ENCODE measurements at places on chromosomes 3 and 15.

DNA sequence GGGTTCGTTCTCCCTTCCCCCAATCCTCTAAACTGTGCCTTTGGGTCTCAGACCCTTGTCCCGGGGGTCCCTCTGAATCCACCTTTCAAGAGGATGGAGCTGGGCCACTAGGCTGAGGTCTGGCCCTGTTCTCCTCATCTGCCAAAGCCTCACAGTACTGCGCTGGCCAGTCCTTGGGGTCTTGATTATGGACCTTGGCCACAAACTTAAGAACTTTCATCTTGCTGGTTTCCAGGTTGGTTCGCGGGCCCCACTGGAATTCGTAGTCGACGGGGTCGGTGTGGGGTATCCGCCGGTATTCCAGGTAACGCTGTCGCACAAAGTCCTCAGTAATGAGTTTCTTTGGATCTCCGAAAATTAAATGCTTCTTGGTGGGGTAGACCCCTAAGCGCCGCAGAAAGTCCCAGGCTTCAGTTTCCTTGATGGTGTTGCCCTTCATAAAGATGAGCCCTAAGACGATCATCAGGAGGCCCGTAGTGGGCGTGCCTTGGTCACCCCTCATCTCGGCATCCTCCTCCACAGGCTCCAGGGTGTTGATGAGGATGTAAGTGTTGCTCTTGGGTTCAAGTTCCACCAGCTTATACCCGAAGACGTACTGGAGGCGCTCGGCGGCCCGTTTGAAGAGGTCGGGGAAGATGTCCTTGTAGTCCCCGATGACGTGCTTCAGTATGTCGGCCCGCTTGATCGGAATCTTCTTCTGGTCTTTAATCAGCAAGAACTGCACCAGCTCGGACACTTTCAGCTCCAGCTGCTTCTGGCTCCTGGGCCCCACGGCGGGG lies 727 bp downstream of the NSMCE3 start:
- DNase-seq, result peak; percentile 70

DNA sequence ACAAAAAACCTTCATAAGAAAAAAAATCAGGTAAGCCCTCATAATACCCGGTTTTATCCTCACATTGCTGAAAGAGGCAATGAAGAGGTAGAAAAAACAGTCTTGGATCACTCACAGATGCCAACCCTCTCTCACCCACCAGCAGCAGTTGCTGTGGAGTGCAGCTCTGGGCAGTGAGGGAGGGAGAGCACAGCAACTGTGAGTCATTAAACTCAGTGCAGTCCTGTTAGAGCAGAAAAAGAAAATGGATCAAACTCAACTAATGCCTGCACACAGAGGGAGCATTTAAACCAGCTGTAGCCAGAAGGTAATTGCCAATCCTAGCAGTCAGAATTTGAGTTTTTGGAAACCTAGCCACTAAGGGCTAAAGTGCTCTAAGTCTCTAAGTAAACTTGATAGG lies 1050.6 kb upstream of the ALCAM start:
- DNase-seq, result no peak

GRCh38 chr15:69390575-69390974 lies 23.6 kb upstream of the KIF23 start:
- no peak for DNase-seq

DNA sequence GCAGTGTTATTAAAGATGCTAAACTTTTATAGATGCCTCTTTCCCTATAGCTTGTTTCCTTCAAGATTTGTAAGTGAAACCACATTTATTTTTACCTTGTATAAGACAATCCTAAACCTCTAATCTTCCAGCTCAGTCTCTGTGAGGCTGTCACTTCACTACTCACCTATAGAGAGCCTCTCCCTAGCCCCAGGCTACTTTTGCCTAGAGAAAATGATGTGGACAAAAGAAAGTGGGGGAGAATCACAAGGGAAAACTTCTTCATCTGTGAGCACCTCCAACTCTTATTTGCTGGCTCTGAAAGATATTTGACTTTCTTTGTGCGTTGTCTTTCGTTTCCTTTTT lies 74.9 kb upstream of the SCN5A start:
- no peak for DNase-seq

- DNase-seq, result no peak
Observed at GRCh38 chr15:79101866-79102581, 11.4 kb upstream of the RASGRF1 start.

DNA sequence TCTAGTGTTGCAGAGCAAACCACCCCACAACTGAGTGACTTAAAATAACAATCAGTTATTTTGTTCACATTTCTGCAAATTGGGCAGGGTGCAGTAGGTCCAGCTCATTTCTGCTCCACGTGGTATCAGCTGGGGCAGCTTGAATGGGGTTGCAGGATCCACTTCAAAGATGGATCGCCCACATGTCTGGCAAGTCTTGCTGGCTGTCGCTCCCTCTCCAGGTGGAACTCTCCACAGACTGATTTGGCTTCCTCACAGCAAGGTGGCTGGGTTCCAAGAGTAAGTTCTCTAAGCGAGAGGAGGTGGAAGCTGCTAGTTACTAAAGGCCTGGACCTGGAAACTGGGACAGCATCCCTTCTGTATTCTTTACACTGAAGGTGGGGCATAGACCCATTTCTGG lies 213.3 kb downstream of the SLC9A9 start:
- no peak for DNase-seq

DNA sequence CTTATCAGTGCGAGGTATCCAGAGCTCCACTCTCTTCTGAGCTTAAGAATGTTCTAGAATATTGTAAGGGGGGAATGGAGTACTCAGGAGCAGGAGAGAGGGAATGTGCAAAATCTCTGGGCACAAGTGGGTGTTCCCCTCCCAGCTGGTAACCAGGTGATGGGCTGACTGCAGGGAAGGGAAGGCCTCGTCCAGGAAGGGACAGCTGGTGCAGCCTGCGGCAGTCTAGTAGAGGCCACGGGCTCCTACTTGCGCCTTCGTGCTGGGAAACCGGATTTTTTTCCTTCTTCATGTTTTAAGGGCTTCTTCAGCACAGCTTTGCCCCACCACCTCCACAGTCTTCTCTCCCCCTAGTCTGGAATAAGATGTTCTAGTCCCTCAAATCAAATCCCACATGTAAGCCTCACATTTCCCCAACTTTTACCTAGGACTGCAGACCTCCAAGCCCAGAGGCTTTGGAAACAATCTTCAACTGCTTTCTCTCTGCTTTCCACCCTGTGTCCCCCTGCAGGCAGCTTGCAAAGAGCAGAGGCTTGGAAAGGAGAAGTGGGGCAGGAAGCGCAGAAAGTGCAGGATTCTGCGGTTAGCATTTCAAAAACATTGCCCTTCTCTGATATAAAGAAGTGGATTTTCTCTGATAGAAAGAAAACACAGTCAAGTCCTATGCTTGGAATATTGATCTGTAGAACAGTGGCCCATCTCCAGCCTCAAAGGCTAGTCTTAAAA lies 11.9 kb upstream of the CGNL1 start:
- no peak for DNase-seq

DNA sequence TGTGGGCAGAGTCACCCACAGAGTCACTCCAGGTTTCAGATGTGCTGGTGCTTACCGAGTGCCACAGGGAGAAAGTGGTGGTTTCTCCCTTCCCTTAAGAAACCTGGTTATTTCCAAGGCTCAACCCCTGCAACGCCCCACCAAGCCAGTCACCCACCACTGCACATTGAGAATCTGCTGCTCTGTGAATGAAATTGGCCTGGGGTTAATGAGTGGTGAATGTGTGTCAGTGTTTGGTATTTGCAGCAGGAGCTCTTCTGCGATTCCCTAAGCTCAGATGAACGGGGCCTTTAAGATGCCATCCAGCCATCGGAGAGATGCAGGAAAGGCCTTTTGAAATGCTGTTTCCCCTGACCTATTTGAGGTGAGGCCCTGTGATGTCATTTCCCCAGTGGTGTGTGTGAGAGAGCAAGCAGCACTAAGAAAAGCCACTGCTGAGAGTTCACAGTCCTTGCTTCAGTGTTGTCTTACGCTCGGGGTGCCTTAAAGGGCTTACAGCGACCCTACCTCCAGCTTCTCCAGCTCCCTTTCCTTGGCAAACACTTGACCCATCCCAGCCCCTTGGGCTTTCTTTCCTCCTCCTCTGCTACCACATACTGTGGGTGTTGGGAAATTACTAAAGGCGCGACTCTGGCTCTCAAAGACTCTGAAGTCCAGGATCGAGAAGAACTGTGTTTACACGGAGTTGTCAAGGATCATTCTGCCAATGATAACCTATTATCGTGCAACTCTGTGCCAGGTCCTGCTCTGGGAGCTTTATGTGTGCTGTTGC lies 68.9 kb downstream of the SMAD3 start:
- peak; percentile 88 for DNase-seq

GRCh38 chr15:78207641-78208340 lies 26.6 kb downstream of the ACSBG1 start:
- no peak for DNase-seq

DNA sequence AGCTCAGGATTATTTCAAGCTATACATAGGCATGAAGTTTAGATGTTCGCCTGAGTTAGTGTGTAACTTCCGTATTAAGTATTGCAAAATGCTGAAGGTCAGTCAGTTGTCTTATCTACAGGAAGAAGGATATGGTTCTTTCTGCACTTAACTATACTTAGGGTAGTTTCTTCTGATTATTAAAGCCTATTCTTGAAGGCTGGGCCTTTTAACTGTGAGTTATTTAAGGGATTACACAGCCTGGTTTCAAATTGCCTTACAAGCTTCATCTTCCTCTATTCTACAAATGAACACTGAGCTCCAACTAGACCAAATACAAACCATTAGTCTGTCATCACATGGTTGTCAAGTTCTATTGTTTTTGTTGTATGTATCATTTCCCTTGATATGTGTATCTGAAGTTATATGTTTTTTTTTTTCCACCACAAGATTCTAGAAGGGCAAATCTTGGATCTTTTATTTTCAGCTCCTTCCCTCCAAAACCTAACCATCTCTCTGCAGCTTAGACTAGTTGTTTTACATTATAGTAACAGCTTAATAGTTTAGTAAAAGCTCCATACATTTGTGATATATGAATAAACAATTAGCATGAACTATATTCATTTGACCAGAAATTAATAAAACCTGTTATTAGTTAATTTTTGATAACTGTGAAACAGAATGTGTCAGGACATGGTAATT lies 272.9 kb upstream of the KCNMB2 start:
- DNase-seq, result no peak

Data from GM12865 (cell line).